NCI-H1048 (cell line): ENCODE measurements at places on chromosomes 2 and 18.

GRCh38 chr2:26772064-26773001, 8.2 kb downstream of the SLC35F6 start:
- no peak for DNase-seq

GRCh38 chr18:46481048-46481846, 175.8 kb downstream of the LOXHD1 start:
- DNase-seq: no peak

GRCh38 chr2:198453866-198454265, 649.5 kb downstream of the PLCL1 start:
- no peak for DNase-seq

- no peak for DNase-seq
Measured at GRCh38 chr18:32802591-32803451, 30.0 kb upstream of the KLHL14 start.

- DNase-seq: no peak
Measured at GRCh38 chr2:67566958-67567635, 170.0 kb downstream of the ETAA1 start.

- no peak for DNase-seq
Measured at GRCh38 chr2:207897541-207898353, 127.6 kb downstream of the PLEKHM3 start.

GRCh38 chr2:19700861-19701585, 200.8 kb downstream of the TTC32 start:
- no peak for DNase-seq

GRCh38 chr18:35409911-35410310, 32.8 kb upstream of the ZNF396 start:
- DNase-seq: no peak

- DNase-seq: no peak
Measured at GRCh38 chr2:216492597-216493333, 5.9 kb upstream of the RPL37A start.

GRCh38 chr2:163375070-163375469, 360.7 kb downstream of the FIGN start:
- DNase-seq: no peak

- DNase-seq: no peak
Measured at GRCh38 chr2:25445464-25445863, 103.7 kb upstream of the DNMT3A start.

- DNase-seq: no peak
Measured at GRCh38 chr18:72391427-72391826, 152.7 kb downstream of the CBLN2 start.

DNA sequence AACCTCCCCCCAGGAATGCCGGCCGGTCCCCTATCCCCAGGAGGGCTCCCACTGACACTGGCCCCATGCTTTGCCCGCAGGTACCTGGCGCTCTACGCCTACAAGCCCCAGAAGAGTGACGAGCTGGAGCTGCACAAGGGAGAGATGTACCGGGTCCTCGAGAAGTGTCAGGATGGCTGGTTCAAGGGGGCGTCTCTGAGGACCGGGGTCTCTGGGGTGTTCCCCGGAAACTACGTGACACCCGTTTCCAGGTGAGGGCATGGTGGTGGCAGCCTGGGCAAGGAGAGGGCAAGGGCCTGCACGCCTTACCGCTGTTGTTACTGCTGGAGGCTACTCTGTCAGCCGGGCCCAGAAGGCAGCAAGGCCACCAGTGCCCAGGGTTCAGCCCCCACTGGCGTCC, 181.3 kb downstream of the SEPTIN10 start:
- no peak for DNase-seq

DNA sequence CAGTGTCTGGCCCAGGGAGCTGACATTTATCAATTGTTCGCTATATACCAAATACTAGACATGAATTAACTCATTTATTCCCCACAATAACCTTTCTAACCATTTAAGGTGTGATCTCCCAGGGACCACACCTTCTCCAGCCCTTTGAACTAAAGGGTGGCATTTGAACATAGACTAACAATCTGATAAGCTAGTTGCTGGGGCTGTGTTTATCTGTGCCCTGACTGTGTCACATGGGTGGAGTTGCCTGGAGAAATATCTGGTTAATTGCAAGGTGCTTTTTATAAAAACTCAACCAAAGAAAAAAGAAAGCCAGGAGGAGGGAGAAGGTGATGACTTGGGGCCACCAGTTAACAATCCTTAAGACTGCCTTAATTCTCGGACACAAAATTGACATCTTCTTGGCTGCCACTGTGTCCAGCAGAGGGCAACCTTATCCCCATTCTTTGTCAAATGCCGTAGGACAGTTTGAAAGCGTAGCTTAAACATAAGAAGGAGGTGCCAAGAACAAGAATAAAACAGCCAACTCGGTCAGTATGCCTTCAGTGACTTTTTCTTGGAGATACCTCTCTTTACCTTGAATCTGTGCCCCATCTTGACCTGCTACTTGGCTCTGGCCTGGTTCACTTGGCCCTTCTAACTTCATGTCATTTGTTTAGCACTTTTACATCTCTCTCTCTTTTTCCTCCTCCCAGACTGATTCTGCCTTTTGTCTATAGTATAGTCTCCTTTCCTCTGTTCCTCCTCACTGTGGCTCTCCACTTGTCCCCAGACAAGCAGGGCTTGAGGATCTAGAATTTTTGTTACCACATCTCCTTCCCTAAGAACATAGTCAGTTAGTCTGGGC, 183.4 kb downstream of the MYO3B start:
- DNase-seq: peak; percentile 2

GRCh38 chr2:169106563-169107545, 37.5 kb downstream of the DHRS9 start:
- DNase-seq: no peak

DNA sequence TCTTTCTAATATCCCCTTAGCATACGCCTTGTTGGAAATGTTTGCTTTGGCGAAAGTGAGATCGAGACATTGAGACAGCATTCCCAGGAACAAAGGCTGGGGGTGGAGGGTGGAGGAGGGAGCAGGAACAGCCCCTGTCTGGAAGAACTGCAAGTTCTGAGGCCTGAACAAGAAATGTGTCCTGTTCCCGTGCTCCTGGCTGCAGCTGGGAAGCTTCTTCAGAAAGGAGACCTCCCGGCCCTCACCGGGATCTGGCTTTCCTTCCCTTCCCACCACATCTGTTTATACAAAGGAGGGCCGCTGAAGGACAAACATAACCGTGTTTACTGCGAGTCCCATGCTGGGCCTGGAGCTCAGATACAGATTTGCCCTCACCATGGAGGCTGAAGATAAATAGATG, 35.9 kb downstream of the AFF3 start:
- no peak for DNase-seq

- no peak for DNase-seq
Measured at GRCh38 chr2:74952575-74952974, 5.9 kb upstream of the POLE4 start.

DNA sequence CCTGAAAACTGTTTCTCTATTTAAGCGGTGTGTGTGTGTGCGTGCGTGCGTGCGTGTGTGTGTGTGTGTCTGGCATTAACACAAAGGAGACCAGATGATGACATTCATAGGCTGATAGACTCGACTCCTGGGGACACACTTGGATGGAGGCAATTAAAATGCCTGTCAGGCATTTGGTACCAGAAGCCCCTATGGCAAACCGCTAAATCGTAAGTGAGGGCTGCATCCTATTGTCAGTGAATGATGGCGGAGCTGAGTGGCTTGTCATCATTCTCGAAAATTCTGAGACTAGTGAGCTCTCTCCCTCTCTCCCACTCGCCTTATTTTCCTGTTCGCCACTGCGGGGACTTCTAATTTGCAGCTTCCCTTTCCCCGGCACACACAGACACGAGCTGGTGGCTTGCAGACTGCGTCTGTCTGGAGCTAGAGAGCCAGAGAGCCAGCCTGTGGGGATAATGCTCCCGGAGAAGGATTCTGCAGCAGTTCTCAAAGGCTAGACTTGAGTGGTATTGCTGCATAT, 155.4 kb downstream of the MAP2 start:
- DNase-seq: no peak

DNA sequence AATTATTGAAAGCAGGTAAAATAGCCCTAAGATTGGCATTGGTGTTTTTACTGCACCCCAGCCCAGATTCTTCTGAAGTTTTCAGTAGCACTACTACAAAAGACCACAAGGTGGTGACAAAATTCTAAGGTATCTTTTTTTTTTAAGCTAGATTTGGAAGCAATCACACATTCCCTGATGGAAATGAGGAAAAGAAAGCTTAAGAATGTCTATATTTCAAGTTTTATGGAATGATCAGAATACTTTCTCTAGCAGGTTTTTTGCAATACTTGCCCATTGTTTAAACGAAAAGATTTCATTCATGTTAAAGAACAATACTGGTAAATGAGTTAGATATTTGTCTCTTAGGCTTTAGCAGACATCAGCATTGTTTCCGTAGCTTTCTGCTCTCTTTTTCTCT, 32.1 kb upstream of the ZNF638 start:
- no peak for DNase-seq

DNA sequence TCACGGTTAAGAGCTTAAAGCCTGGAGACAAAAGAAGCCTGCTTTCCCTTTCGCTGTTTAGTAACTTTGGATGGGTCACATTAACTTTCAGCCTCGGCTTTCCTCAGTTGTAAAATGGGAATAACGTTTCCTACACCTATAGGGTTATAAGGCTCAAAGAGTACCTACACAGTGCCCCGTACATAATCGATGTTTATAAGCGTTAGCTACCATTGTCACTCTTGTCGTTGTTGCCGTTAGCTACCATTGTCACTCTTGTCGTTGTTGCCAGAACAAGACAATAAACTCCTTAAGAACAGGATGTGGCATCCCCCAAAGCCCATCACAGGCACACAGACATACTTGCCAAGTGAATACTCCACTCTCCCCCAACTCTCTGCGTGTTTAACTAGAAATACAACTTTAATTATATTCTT, 901 bp upstream of the MFSD6 start:
- DNase-seq: no peak

- no peak for DNase-seq
Measured at GRCh38 chr2:105731511-105731910, 13.2 kb upstream of the NCK2 start.

DNA sequence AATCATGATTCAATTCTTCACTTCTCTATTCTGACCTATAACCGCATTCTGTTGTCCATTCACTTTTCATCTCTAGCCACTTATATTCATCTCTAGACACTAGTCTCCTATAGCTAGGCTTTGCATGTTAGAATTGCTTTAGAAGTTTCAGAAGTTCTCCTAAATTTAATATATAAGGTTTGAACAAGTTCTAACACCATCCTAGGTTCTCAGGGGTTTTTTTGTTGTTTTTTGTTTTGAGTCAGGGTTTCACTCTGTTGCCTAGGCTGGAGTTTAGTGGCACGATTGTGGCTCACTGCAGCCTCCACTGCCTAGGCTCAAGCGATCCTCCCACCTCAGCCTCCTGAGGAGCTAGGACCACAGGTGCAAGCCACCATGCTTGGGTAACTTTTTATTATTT, 19.9 kb downstream of the WDSUB1 start:
- DNase-seq: no peak

- DNase-seq: no peak
Measured at GRCh38 chr2:28764909-28765711, 13.5 kb downstream of the PPP1CB start.

GRCh38 chr2:62794791-62795190, 89.3 kb downstream of the EHBP1 start:
- no peak for DNase-seq

DNA sequence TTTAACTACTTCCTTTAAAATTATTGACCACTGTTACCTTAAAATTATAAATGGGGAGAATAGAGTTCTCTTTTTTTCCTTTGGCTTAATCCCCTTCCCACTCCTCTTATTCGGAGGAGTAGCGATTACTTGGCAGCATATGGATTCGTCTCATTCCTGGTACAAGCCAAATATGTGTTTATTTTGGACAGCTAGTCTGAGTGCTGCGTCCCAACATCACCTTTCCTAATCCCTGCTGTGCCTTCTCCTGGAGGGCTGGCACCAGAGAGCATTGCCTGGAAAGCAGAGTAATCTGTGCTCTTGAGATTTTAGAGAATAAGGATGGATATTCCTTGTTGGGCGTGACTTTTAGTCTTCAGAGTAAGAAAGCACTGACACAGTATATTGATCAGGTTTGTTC, 185.6 kb downstream of the AGAP1 start:
- no peak for DNase-seq

DNA sequence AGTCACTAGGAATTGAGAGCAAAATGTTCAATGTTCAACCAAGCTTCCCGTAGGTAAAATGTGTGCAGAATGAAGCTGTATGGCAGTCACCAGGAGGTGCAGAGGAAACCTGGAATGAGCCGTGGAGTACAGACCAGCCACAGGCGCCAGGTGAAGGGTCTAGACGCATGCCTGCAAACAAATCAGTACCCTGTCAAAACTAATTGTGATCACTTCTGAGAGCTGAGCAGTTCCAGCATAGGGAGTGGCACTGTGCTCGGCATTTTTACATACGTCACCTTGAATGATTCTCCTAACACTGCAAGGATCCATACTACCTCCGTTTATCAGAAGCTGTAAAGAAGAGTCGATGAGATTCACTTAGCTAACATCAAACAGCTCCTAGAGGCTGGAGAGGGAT, 346.1 kb upstream of the ID2 start:
- no peak for DNase-seq

GRCh38 chr18:55912071-55912470, 324.1 kb upstream of the TCF4 start:
- no peak for DNase-seq
